ENCODE measurements at places on chromosomes 11 and 22.

- no peak for DNase-seq
Measured at GRCh38 chr11:86418106-86418505, 43.4 kb downstream of the CCDC81 start.

DNA sequence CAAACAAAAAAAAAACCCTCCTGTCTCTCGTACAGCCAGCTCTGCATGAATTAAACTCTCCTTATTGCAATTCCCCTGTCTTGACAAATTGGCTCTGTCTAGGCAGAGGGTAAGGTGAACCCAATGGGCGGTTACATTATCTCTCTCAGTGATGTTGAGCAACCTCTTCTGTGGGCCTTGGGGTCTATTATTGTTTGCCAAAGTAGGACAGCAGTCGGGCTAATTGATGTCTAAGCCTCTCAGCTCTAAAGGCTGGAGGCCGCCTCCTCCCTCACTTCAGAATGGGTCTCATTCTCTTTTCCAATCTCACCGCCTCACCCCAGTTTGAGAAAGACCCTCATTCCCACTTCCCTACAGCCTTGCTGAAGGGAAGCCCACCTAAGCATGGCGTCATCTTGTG is 1.3 kb upstream of the SLC25A45 start:
- DNase-seq: no peak

DNA sequence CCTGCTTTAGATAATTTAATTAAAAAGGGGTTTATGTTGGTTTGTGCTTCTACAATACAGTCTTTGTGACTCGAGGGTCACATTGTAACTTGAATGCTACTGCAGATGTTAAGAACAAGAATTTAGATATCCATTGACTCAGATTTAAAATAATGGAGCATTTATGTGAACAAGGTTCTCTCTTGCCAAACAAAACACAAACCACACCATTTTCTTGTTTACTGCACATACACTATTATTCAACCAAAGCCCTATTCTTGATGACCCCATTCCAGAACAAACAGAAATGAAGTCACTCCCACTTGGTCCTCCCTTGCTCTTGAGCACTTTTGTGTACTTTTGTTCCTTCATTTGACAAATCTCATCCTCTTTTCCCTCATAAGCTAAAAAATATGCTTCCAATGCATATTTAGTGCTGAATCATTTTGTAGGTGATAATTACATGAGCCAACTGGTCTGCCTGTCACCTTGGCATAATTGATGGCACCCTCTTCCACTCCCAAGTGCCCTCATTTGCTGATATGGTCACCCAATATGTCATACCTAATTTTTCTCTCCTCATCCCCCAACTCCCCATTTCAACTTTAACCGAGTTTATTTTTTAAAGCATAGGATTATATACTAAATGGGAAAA is 2.8 kb downstream of the C11orf71 start:
- DNase-seq: no peak

DNA sequence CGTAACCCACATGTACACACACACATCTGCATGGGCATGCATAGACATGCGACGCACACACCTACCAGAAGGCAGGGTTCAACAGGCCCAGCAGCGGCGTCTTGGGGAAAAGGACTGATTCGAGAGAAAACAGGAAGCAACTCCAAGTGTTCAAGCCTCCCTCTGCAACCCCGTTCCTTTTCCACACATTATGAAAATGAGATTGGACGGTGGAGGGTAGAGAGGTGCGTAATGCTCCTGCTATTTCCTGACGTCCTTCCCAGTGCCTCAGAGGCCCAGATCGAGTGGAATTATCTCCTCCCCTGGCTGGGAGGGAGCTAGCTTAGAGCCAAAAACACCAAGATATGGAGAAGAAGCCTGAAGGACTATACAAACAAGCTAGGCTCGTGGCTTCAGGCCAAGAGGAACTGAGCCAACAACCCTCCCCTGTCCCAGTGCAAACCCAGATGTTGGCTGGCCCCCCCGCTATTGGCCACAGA is 289.2 kb downstream of the MN1 start:
- DNase-seq: no peak

DNA sequence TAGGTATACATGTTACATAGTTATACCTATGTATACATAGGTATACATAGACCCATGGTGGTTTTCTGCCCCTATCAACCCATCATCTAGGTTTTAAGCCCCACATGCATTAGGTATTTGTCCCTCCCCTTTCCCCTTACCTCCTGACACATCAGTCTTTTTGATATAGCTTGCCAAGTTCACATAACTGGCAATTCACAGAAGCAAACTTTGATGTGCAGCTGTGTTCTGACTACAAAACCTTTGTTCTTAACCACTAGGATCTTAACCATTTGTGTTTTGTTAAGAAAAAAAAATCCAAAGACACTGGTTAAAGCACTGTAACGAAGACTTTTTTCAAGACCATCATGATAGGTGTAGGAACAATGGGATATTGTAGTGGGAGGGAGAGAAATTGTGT is 42.9 kb upstream of the SLC5A1 start:
- DNase-seq: no peak

GRCh38 chr22:38924347-38924952 is 33.0 kb upstream of the APOBEC3A start:
- DNase-seq: no peak

DNA sequence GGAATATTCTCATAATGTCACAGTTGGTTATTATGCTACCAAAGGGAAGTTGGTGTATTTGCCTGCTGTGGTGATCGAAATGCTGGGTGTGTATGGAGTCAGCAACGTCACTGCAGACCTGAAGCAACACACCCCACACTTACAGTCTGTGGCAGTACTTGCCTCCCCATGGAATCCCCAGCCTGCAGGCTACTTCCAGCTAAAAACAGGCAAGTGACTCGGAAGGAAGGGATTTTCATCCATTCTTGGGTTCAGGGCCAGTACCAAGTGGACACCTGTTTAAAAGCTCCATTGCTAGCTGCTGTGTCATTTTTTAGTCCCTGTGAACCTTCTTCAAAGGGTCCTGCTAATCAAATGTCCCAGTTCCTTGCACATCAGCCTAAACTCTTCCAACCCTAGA is 149.6 kb downstream of the C11orf91 start:
- DNase-seq: no peak

- DNase-seq: no peak
Measured at GRCh38 chr11:115920092-115920461, 415.9 kb upstream of the CADM1 start.

GRCh38 chr11:129855086-129855485 is 39.4 kb downstream of the TMEM45B start:
- DNase-seq: no peak

Measured in NK-92 treated with Interleukin-12 subunit alpha and Interleukin-12 subunit beta, amount 100 ng/mL, for 24 hours (cell line).